Right kidney (tissue), 9 donors: ENCODE measurements at places on chromosomes 5 and 9.
A peak's percentile ranks its signal among the peaks of the same experiment; 100 is the strongest.

DNA sequence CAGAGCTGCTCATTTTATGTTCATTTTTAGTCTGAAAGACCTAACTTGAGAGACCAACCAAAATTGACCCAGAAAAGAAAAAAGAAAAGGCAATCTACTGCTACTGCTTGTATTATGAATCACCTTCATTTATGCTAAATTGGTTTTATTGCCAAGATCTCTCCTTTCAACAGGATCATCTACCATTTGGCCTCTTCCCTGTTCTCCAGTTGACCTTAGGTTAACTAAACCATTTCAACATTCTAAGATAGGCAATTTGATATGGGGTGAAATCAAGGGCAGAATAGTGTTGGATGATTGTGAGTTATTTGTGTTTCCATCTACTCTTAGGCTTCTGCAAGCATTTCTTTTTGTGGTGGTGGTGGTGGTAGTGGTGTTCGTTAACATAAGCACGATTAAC is 48.3 kb upstream of the POU4F3 start:
- no peak for DNase-seq

- no peak for DNase-seq
Observed at GRCh38 chr5:94113-94892, 2.3 kb downstream of the PLEKHG4B start.

- DNase-seq: no peak
Observed at GRCh38 chr5:126878634-126879033, 101.7 kb downstream of the LMNB1 start.

DNA sequence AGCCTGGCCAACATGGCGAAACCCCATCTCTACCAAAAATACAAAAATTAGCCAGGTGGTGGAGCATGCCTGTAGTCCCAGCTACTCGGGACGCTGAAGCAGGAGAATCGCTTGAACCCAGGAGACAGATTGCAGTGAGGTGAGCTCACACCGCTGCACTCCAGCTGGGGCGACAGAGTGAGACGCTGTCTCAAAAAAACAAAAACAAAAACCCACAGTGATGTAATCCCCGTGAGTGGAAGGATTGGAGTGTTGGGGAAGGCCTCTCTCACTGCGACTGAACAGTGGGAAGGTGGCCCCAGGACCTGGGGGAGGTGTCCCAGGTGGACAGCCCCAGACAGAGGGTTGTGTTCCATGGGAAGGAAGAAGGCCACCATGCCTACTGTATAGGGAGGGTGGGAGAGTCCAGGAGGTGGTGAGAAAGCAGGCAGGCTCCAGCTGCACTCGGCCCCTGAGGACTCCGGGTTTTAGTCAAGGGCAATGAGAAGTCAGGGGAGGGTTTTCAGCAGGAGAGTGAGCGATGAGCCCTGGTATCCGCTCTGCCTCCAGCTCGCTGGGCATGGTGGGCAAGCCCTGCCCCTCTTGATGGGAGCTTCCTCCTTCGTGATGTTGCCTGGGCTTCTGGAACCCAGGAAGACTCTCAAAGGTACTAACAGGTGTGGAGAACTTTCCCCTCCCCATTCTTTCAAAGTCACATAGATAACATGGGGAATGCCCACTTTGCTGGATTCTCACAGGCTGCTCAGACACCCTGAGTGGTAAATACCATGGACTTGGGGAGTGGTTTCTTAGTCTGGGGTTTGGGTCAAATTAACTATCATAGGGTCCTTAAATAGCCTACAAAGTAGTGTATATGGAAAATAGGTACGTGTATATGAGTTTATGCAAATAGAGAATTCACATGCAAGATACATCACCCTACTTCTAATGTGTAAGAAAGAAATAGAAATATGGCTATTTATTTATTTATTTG is 74.7 kb downstream of the PPARGC1B start:
- no peak for DNase-seq

GRCh38 chr5:107099506-107099905 is 571.2 kb downstream of the EFNA5 start:
- DNase-seq: no peak

- no peak for DNase-seq
Observed at GRCh38 chr5:38847559-38848347, 1.9 kb downstream of the OSMR start.

- no peak for DNase-seq
Observed at GRCh38 chr5:113162770-113163169, 186.2 kb downstream of the DCP2 start.

DNA sequence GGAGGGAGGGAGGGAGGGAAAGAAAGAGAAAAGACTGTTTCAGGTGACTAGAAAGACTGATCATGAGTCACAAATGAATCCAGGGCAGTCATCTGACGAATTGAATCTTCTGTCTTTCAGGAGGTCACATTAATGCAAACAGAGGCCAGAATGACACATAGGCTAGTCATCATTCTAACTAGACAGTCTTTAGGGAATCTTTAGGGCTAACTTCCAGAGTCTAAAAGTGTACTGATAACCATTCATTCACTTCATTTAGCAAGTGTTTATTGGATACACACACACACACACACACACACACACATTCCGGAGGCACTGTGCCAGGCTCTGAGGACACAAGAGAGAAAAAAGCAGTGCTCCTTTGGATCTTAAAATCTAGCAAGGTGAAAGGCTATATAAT is 156.7 kb downstream of the EBF1 start:
- no peak for DNase-seq

DNA sequence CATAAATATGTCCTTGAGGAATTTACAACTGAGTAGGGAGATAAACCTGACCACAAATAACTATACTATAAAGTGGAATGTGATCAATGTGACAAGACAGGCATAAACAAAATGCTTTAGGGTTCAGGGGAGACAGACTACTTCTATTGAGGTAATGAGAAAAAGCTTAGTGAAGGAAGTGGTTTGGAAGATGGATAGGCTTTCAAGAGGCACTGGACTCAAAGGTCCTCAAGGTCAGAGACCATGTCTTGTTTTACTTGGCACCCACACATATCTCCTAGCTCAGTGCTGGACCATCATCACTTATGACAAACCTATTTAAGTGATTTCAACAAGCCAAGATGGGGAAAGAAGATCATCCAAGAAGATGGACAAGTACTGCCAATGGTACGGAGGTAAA is 257.8 kb downstream of the BNC2 start:
- DNase-seq: no peak

DNA sequence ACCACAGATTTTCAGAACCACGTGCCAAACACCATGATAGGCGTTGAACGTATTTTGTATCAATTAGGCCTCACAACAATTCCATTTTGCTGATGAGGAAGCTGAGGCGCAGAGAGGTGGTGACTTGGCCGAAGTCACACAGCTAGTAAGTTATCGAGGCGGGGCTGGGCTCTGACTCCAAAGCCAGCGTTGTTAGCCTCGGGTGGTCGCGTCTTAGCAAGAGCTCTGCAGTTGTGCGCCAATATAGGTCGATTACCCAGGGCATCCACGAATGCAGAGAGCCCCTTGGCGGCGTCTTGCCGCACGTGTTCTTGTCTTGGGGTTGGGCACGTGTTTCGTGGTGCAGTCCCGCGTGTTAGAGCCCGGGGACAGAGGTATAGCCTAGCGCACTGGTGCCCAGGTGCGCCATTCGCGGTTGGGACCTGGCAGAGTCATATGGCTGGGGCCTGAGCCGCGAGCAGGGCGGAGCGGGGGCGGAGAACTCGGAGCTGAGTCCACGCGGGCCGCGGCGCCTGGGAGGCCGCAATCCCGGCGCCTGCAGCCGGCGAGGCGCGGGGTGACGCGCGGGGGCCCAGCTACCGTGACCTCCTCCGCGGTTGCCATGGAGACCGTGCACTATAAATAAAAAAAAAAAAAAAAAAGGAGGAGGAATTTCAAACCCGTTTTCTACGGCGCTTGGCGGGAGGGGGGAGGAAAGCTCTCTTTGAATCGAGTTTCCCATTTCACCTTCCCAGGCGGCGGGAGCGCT is 62.3 kb downstream of the CXXC5 start:
- DNase-seq: peak; percentile 94

DNA sequence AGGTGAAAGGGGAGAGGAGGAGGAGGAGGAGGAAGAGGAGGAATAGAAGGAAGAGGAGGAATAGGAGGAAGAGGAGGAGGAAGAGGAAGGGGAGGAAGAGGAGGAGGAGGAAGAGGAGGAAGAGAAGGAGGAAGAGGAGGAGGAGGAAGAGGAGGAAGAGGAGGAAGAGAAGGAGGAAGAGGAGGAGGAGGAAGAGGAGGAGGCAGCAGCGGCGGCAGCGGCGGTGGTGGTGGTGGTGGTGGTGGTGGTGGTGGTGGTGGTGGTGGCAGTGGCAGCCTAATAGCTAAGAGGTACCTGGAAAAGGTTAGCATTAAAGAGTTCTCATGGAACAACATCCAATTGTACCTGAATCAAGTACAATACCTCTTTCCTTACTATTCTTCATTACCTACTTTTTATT is 32.5 kb downstream of the UBAP2 start:
- DNase-seq: no peak

GRCh38 chr5:109868737-109869136 is 179.0 kb downstream of the MAN2A1 start:
- DNase-seq: no peak

- peak; percentile 20 for DNase-seq
Observed at GRCh38 chr5:113336975-113337374, 97.8 kb downstream of the TSSK1B start.

DNA sequence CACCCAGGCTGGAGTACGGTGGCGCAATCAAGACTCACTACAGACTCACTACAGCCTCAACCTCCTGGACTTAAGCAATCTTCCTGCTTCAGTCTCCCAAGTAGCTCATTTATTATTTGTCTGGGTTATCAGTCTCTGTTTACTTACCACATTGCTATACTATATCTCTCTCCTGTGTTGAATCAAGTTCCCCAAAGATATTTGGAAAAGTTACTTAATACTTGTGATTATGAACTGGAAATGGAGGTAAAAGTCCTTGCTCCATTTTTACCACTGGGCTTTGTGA is 55.6 kb downstream of the ANGPTL2 start:
- DNase-seq: no peak

DNA sequence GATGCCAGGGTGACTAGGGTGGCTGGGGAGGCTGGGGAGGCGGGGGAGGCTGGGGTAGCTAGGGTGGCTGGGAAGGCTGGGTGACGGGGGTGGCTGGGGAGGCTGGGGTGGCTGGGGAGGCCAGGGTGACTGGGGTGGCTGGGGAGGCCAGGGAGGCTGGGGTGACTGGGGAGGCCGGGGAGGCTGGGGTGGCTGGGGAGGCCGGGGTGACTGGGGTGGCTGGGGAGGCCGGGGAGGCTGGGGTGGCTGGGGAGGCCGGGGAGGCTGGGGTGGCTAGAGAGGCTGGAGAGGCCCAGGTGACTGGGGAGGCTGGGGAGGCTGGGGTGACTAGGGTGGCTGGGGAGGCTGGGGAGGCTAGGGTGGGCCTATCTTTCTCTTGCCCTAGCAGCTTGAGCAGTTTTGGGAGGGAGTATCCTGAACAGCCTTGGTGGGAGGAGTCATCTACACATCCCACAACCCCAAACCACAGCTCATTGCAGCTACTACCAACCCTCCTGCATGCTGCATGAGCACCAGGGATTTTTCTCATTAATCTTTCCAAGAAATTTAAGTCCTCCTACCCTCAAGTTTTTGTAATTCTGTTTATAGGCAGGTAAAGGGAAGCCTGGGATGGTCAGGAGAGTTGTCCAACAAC is 203.2 kb upstream of the IRX1 start:
- DNase-seq: no peak

DNA sequence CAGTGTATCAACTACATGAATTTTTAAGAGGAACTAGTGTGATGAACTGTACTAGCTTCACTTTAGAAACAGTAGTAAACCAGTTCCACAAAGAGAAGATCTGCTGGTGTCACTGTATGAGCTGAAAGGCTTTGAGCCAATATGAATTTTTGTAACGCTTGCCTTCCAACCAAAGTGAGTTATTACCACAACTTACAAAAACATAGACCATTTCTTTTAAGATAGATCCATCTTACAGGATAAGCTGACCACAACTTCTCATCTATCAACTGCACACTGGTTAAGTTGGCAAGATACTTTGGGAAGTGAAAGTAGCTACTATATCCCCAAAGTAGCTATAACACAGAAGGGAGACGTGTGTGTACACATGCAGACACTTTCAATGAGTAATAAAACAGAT is 849.6 kb upstream of the DMAC1 start:
- no peak for DNase-seq

- DNase-seq: no peak
Observed at GRCh38 chr5:96602776-96603175, 59.4 kb upstream of the CAST start.

- no peak for DNase-seq
Observed at GRCh38 chr5:135977375-135977928, 22.7 kb upstream of the LECT2 start.

GRCh38 chr9:82273121-82273520 is 284.5 kb downstream of the SPATA31D1 start:
- DNase-seq: no peak

DNA sequence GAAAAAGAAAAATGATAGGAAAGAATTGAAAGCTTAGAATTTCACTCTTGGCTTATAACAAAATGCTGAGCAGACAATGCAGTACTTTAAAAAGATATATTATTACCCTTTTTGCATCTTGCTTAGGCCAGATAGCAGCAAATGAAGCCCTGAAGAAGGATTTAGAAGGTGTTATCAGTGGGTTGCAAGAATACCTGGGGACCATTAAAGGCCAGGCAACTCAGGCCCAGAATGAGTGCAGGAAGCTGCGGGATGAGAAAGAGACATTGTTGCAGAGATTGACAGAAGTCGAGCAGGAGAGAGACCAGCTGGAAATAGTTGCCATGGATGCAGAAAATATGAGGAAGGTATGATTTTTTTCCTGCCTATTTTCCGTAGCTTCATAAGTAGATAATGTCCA is 50.8 kb downstream of the CNTRL start:
- no peak for DNase-seq
